ENCODE measurements at places on chromosomes 16 and 17. TPM values are rescaled to one million over a fixed set of nuclear protein-coding genes. Genes with fewer than 3 reads are reported as not detected.

The NLRC5 gene
- total RNA-seq = 9.8 TPM

The CHST6 gene
- total RNA-seq = 0.27 TPM

DNA sequence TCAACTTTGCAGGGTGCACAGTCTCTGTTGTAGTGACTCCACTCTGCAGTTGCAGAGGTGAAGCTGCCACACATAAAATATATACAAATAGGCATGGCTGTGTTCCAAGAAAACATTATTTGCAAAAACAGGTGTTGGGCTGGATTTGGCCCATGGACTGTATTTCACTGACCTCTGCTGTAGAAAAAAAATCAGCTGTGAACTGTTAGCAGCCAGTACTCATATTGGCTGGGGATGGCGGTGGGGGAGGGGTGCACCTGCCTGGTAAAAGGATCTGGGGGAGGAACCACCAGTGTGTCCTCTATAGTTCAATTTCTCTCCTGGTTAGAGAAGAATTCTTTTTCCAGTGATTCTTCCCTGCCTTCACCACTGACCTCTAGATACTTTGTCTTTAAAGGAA lies 50.0 kb downstream of the SHISA9 start:
- DNase-seq = no peak

DNA sequence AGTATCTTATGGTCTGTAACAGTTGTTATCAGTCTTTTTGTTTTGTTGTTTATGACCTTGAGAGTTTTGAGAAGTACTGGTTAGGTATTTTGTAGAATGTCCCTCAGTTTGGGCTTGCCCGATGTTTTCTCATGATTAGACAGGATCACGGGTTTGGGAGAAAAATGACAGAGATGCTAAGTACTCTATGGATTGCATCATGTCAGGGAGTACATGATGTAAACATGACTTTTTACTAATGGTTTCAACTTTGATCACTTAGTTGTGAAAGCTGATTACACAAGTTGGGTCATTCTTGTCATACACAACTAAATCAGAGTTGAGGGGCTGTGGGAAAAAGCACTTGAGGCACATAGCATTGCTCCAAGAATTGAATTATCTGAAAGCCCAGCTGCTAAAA lies 94.7 kb upstream of the SIAH1 start:
- no peak for DNase-seq

- no peak for DNase-seq
Measured at GRCh38 chr16:3066440-3066748, 954 bp downstream of the IL32 start.

- DNase-seq = no peak
Measured at GRCh38 chr17:1639549-1640180, 5.9 kb downstream of the SCARF1 start.

GRCh38 chr17:78502611-78503148 lies 74.5 kb downstream of the DNAH17 start:
- no peak for DNase-seq

GRCh38 chr17:80095844-80096475 lies 5.4 kb upstream of the GAA start:
- no peak for DNase-seq

GRCh38 chr16:49967012-49967559 lies 57.9 kb upstream of the CNEP1R1 start:
- peak; percentile 62 for DNase-seq

GRCh38 chr17:16474012-16474725 lies 17.8 kb downstream of the LRRC75A start:
- no peak for DNase-seq

The NUTF2 gene
- total RNA-seq = 84.4 TPM

DNA sequence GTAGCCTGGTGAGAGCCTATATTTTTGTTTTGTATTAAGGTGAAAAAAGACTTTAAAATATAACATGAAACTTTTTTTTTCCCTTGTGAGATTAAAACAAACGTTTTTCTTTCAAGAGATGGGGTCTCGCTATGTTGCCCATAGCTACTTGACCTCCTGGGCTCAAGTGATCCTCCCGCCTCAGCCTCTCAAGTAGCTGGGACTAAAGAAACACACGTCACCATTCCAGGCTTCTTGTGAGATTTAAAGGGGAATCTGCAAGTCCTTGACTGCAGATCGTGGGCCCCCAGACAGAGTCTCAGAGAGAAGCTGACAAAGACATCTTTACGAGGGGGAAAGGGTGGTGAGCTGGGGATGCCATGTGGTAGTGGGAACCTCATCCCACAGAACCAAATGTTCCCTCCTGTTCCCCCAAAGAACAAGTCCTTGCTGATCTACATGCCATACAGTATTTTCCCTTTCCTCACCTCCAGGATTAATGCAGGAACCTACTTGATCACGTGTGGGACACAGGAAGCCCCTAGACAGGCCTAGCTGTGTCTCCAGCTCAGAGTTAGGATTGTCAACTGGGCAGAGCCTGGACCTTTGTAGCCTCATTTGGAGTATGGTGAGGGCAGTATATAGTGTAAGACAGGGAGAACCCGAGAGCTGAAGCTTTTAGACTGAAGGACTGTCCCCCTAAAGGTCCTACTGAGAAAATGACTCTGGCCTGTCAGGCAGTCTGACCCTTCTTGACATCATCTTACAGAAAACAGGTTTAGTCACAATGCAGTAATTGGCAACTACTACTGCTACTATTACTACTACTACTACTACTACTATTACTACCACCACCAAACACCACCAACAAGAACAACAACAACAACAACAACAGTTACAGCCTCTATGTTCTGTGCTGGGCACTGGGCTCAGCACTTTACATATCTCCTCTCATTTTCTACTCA lies 4.1 kb downstream of the MAP3K14 start:
- DNase-seq = no peak

The QPRT gene
- 26.0 TPM for total RNA-seq

GRCh38 chr17:68057531-68057952 lies 22.0 kb downstream of the KPNA2 start:
- DNase-seq = no peak

GRCh38 chr16:53948734-53949430 lies 244.9 kb downstream of the FTO start:
- no peak for DNase-seq

- no peak for DNase-seq
Measured at GRCh38 chr16:71426880-71427615, 14.8 kb downstream of the TLE7 start.
